Hepatocyte (in vitro differentiated cells): ENCODE measurements at places on chromosomes 6 and 20. TPM values are rescaled to one million over a fixed set of nuclear protein-coding genes. Genes with fewer than 3 reads are reported as not detected.

DNA sequence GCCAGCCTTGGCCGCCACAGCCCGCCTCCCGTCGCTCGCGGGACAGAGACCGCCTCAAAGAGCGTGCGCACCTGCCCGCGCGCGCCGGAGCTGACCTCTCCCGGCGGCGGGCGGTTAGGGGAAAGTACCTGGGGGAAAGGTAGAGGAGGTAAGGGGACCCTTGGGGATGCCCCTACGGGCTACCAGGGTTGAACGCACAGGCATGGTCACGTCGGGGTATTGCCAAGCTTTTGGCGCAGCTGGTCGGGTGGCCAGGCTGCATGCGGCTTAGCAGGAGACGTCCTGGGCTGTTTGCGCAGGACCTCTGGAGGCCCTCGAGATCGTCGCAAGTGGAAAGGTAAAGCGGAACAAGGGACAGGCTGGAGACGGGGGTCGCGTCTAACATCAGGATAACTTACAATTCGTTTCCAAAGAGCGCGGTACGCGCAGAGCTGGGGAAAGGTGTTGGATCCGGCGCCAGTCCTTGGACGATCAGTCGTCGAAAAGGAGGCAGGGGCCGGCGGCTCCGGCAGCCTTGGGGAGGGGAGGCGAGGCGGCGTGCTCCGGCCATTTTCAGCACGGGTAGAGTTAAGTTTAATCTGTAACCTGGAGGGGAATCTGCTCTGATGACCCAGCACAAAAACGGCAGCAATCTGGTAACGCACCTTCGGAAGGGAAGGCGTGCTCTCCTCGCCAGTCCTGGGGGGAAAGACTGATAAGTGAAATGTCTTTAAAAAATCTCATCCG lies 9.0 kb downstream of the GNAS-AS1 start:
- no peak overlapping the region for H3K27ac ChIP-seq
- peaks cover 84% of the 10 kb centered on the region for H3K27me3 ChIP-seq
- H3K4me3 ChIP-seq, result no peak overlapping the region
- no peak for DNase-seq
- no peaks in the 10 kb centered on the region for H3K36me3 ChIP-seq

DNA sequence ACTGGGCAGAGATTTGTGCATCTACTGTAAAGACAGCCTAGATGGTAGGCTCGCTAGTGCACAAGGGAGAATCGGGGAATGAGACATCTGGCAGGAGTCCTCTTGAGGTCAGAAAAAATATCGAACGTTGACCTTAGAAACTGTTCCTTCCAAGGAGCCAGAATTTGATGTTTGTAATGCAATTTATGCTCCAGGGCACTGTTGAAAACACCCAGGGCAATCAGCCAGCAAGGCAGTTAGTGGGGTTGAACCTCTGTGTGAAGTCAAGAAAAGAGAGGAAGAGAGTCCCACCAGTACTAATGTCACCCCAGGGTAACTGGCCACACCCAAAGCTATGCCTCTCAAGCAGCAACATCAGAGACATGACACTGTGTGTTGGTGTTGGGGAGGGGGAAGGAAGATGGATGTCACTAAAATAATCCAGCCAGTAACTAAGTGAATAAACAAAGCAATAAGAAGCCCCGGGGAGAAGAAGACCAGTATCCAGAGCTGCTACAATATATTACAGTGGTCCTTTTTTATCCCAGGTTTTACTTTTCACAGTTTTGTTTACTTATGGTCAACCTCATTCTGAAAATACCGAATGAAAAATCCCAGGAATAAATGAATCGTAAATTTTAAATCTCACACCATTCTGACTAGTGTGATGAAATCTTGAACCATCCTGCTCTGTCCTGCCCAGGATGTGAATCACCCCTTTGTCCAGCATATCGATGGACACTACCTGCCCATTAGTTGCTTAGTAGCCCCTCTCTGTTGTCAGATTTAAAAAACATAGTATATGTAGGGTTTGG lies 32.9 kb upstream of the PDE10A start:
- H3K36me3 ChIP-seq, result no peaks in the 10 kb centered on the region
- H3K27ac ChIP-seq, result no peak overlapping the region
- peaks cover 2% of the 10 kb centered on the region for H3K4me1 ChIP-seq
- no peak overlapping the region for H3K4me3 ChIP-seq
- H3K27me3 ChIP-seq, result no peaks in the 10 kb centered on the region
- no peak for DNase-seq

DNA sequence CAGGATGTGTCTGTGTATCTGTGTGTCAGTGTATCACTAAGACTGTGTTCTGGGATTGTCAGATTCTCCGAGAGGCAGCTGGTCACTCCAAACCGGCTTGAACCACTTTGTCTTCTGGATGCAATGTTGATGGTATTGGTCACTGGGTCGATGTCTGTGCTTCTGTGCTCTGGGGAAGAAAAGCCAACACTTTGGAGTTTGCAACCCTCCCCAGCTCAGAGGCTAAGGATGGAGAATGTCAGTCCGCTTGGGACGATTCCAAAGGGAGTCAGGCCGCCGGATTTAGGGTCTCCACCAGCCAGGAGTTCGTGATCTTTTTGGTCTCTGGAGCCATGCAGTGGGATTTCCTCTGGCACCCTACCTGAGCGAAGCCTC lies 5.2 kb downstream of the MAFB start:
- no peak for DNase-seq
- peaks cover 74% of the 10 kb centered on the region for H3K27me3 ChIP-seq
- no peak overlapping the region for H3K4me3 ChIP-seq

The ZNF334 gene
- 9.2 and 12.6 TPM in 2 replicates for total RNA-seq

- H3K27me3 ChIP-seq, result no peaks in the 10 kb centered on the region
- no peak overlapping the region for H3K27ac ChIP-seq
- no peaks in the 10 kb centered on the region for H3K36me3 ChIP-seq
- H3K4me1 ChIP-seq, result no peaks in the 10 kb centered on the region
- no peak for DNase-seq
Measured at GRCh38 chr6:101614774-101615173, 221.3 kb downstream of the GRIK2 start.

DNA sequence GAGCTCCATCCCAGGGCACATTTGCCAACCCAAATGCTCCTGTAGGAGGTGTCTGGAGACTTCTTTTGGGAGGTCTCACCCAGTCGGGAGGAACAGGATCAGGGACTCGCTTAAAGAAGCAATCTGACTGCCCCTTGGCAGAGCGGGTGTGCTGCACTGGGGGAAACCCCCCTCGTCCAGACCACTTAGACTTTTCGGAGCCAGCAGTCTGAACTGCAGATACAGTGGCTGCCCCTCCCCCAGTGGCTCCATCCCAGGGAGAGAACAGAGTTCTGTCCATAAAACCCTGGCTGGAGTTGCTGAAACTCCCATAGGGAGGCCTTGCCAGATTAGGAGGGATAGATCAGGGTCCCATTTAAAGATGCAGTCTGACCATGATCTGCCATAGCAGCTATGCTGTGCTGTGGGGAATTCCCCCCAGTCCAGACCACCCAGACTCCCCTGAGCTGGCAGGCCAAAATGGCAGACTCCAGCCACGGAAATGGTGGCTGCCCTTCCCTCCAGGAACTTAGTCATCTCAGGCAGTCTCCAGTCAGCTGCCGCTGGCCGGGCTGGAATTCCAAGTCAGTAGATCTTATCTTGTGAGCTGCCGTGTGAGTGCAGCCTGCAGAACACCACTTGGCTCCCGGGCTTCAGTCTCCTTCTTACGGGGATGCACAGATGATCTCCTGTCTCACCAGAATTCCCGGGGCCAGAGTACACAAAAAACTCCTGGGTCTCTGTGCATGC lies 278.1 kb upstream of the SASH1 start:
- no peaks in the 10 kb centered on the region for H3K27me3 ChIP-seq
- H3K4me3 ChIP-seq, result no peak overlapping the region
- H3K27ac ChIP-seq, result peak overlapping the region; percentile 16
- no peaks in the 10 kb centered on the region for H3K36me3 ChIP-seq
- H3K4me1 ChIP-seq, result peaks cover 3% of the 10 kb centered on the region

DNA sequence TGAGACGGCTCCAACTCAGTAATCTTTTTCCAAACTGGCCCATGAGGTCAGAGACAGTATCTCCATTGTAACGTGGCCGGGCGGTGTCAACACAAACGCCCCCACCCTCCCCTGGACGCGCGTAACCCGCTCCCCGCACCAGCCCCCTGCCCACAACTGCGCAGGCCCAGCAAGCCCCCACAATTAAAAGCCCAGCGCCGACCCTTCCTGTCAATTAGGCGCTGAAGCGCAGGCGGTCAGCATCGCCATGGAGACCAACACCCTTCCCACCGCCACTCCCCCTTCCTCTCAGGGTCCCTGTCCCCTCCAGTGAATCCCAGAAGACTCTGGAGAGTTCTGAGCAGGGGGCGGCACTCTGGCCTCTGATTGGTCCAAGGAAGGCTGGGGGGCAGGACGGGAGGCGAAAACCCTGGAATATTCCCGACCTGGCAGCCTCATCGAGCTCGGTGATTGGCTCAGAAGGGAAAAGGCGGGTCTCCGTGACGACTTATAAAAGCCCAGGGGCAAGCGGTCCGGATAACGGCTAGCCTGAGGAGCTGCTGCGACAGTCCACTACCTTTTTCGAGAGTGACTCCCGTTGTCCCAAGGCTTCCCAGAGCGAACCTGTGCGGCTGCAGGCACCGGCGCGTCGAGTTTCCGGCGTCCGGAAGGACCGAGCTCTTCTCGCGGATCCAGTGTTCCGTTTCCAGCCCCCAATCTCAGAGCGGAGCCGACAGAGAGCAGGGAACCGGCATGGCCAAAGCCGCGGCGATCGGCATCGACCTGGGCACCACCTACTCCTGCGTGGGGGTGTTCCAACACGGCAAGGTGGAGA lies at the start of the genes HSPA1A and HSPA1L:
Gene HSPA1A, plus strand, starts transcription at position 519 of the 814 bp plus-strand sequence. Its CDS starts 214 bp downstream, at position 733.
Gene HSPA1L, minus strand, starts transcription at position 259 of the 814 bp plus-strand sequence. CDS start 3,311 bp downstream, outside the sequence.
- H3K4me1 ChIP-seq, result peaks cover 27% of the 10 kb centered on the region
- peak within 1 kb of the TSS; percentile 97 for H3K27ac ChIP-seq
- no peaks in the 10 kb centered on the region for H3K27me3 ChIP-seq
- H3K36me3 ChIP-seq, result no peaks in the 10 kb centered on the region
- H3K4me3 ChIP-seq, result peak within 1 kb of the TSS; percentile 47
